ENCODE measurements at places on chromosomes 4 and X. TPM values are rescaled to one million over a fixed set of nuclear protein-coding genes. Genes with fewer than 3 reads are reported as not detected.

GRCh38 chr4:35463251-35463952 lies 780.9 kb downstream of the ARAP2 start:
- no peak for DNase-seq

- DNase-seq, result no peak
Measured at GRCh38 chr4:186002853-186003252, 66.1 kb upstream of the TLR3 start.

GRCh38 chr4:150236626-150237025 lies 158.4 kb downstream of the DCLK2 start:
- no peak for DNase-seq

DNA sequence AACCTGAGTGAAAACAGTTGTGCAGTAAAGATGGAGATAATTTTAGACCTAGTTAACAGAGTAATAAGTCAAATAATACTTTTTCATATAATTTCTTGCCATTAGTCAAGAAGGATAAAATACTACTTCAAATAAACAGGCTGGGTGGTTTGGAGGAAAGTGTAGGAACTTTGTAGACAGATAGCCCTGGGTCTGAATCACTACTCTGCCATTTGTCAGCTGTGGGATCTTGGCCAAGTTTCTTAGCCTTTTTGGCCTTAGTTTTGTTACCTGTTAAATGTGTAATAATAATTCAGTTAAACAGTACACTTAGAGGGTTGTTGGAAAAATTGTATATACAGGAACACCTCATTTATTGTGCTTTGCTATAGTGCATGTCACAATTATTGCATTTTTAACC lies 163.7 kb downstream of the NPNT start:
- no peak for DNase-seq

DNA sequence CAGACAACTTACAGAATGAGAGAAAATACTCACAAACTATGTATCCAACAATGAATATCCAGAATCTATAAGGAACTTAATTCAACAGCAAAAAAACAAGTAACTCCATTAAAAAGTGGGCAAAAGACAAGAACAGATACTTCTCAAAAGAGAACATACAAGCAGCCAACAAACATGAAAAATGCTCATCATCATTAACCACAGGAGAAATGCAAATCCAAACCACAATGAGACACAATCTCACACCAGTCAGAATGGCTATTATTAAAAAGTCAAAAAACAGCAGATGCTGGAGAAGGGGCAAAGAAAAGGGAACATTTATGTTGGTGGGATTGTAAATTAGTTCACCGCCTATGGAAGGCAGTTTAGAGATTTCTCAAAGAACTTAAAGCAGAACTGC lies 150.3 kb downstream of the FGF16 start:
- DNase-seq, result no peak

The FDCSP gene
- not detected for total RNA-seq

The GPR50 gene
- not detected for total RNA-seq

DNA sequence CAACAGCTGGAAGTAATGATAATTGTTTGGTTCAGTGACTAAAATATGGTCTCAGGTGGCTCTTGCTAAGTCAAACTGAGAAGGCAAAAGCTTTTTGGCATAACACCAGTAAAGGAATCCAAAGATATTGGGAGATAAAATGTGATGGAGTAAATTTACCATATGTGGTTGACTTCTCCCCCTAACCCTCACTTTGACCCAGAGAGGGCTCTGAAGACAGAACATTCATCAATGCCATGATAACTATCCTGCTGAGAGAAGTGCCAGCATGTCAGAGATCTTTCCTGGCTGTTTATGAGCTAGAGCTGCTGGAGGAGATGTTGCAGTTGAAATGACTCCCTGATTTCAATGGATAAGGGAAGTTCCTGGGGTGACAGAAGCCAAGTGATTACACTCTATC lies 213.4 kb downstream of the SPCS3 start:
- no peak for DNase-seq

DNA sequence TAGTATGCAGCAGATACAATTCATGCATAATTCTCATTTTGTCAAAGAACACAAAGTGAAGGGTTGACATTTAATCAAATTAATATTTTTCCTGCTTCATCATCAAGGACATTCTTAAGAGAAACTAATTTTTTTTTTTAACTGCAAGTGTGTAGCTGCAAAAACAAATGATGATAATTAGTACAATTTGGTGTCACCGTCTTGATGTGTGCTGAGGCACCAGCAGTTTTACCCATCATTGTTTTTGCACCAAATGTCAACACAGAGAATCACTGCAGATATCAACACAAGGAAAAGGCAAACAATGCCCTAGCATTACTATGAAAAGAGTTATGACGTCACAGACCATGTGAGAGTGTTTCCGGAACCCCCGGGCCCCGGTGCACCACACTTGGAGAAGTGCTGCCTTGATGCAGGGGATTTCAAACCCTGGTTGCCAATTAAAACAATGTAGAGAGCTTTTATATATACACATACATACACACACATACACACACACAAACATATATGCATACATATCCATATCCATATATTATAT lies 55.9 kb downstream of the AGA start:
- DNase-seq, result no peak

The TAF7L gene
- not detected for total RNA-seq

DNA sequence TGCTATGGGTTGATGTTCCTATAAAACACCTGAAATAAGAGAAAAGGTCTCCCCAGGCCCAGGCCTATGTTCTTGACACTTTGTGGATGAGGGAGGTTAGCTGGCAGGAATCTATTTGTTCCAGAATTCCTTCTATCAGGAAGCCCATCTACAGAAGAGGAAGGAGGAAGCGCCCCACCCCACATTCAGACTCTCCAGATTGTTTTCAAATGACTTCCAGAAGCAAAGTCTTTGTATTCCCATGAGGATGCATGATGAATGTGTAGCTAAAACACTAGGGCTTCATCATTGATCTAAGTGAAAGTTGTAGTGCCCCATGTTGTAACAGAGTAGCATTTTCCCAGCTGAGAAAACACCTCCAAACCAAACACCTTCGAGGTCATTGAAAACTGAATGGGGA lies 16.4 kb downstream of the OTC start:
- DNase-seq, result no peak

Data from cardiac septum (tissue), 1 donor.